ENCODE measurements at places on chromosomes 12 and 14.

DNA sequence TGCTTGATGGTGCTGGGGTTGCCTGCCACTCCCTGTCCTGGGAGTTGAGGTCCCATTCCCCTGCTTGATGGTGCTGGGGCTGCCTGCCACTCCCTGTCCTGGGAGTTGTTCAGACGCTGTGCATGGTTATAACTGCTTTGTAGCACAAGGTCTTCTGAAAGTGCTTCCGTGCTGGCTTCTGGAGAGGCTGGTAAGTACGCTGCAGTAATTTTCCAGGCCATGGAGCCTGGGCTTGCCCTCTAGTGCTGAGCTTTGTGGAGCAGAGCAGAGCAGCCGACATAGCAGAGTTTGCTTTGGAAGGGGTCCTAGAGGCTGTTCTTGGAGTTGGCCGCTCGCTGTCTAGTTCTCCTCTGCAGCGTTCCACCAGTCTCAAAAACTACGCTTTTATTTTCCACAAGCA lies 6.3 kb downstream of the B4GALNT3 start:
- no peak for DNase-seq

DNA sequence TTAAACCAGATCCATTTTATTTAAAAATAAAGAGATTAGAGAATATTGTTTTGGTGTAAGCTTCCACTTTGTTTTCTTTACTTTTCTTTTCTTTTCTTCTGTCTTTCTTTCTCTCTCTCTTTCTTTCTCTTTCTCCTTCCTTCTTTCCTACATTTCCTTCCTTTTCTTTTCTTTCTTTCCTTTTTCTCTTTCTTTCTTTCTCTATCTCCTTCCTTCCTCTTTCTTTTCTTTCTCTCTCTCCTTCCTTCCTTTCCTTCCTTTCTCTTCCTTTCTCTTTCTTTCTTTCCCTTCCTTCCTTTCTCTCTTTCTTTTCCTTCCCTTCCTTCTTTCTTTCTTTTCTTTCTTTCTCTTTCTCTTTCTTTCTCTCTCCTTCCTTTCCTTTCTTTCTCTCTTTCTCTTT lies 100.8 kb downstream of the TMTC3 start:
- DNase-seq = no peak

- no peak for DNase-seq
These were observed 377.7 kb downstream of the SLC16A7 start for GRCh38 chr12:59973515-59973914.

- DNase-seq = peak; percentile 64
These were observed 72.0 kb downstream of the FOS start for GRCh38 chr14:75350505-75351060.

GRCh38 chr12:96255077-96255476 lies 60.9 kb downstream of the ELK3 start:
- no peak for DNase-seq

GRCh38 chr12:50504798-50505674 lies at the start of gene DIP2B:
Gene DIP2B (plus strand): TSS chr12:50504985. CDS start chr12:50505141, 156 bp downstream.
- DNase-seq = peak; percentile 91

DNA sequence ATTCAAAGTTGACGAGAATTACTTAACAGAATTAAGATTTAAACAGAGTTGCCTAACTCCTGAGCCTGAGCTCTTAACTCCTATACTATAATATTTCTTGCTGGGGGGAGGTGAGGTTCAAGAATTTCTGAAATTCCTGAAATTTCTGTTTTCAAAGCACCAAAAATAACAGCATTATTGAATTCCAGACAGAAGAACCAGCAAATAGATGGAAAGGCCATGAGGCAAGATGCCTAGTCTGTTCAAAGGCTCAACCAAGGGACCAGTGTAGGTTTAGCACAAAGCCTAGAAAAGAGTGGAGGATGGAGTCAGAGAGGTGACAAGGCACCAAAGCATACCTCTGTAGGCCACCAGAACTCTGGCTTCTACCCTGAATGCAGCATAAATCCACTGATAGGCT lies 76.4 kb downstream of the PPP1R12A start:
- no peak for DNase-seq

- DNase-seq = no peak
These were observed 12.0 kb upstream of the TMTC1 start for GRCh38 chr12:29795715-29796114.

GRCh38 chr14:28571636-28572035 lies 195.0 kb upstream of the FOXG1 start:
- DNase-seq = no peak

- no peak for DNase-seq
These were observed 152.3 kb downstream of the ZNF664 start for GRCh38 chr12:124125203-124125871.

- DNase-seq = no peak
These were observed 191.5 kb upstream of the NOS1 start for GRCh38 chr12:117552971-117553370.

DNA sequence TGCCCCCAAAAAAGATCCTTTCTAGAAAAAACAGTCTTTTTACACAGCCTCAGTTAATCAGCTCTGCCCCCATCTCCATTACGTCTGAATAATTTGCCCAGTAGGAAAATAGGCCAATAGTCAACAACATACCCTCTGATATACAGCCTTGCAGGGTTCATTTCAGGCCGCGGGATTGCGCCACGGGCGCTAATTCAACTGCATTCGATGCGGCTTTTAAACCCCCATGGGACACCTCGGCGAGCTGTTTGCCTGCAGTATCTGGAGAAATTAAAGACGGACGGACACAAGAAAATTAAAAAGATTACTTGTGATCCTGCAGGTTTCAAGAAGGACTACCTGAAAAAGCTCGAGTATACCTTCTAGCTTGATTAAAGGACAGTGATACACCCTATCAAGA lies 36.1 kb downstream of the ERP29 start:
- no peak for DNase-seq

GRCh38 chr14:104284107-104284592 lies 145.8 kb downstream of the KIF26A start:
- no peak for DNase-seq

GRCh38 chr14:98997526-98998205 lies 274.3 kb downstream of the BCL11B start:
- DNase-seq = no peak

DNA sequence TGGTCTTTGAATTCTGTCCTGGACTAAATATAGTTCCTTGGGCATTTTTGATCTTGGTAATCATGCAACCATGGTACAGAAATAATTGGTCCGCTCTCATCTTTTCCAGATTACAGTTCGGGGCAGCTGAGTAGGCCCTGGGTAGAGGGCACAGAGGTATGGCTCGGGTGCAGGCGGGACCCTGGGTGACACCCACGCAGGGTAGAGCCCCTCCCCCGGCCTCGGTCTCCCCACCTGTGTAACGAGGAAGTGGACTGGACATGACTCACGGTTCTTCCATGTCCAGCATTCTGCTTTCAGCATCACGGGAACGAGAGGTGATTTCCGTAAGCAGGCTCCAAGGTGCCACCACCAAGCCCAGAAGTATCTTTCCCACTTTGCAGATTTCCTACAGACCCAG lies 91.0 kb upstream of the DIO3 start:
- DNase-seq = no peak

DNA sequence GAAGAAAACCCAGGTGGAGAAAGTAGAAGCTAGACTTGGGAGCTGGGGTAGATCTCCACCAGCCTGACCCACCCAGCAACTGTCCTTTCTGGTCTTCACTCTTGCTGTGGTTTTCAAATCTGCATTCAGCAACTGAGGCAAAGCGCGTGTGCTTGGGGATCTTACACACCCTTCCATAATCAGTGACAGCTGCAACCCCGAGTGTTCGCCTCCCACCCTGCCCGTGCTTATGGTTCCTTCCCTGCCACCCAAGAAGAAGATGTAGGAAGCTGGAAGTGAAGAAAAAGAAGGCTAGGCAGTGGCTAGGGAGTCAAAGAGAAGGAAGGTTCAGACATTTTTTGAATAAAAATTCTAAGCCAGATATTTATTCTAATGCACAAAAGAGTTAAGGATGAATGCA lies 162.6 kb upstream of the CCND2 start:
- DNase-seq = no peak

DNA sequence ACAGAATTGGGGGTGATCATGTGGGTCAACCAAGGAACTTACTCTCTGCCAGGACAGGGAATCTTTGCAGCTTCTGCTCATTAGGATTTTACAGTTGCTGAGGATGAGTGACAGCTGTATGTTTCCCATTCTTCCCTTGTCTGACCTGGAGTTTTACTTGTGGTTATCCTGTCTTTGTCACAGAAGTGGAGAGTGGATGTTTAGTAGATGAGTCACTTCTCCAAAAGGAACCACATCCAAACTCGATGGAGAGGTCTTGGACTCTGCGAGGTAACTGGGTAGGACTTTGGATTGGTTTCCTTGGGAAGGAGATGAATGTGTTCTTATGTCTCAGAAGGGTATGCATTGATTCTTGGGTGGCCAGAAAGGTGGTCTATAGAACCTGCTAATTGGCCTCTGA lies 53.8 kb upstream of the USP44 start:
- DNase-seq = no peak

GRCh38 chr12:82968631-82969367 lies 282.1 kb downstream of the TMTC2 start:
- no peak for DNase-seq

- no peak for DNase-seq
These were observed 14.4 kb downstream of the PLEKHG7 start for GRCh38 chr12:92717202-92717601.

GRCh38 chr14:100488057-100488456 lies 99.2 kb downstream of the BEGAIN start:
- no peak for DNase-seq

GRCh38 chr14:63465347-63465746 lies 77.8 kb downstream of the PPP2R5E start:
- DNase-seq = no peak

DNA sequence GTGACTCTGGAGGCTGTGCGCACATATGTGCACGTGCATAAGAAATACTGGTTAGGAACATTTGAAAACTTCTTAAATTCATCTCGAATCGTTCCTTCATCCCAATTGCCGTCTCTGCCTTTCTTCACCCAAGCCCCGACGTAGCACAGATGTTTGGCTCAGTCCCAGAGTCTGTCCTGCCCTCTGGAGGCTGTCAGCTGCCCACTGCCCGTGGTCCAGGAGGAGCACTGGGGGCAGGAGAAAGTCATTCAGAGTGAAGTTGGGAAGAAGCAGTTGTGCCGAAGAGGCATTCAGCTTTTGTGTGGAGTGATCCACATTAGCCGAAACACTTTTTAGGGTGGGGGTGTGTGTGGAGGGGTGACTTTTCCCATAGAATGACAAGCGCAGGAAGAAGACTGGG lies 124.9 kb downstream of the TSPAN9 start:
- DNase-seq = no peak

- no peak for DNase-seq
These were observed 183.8 kb downstream of the CCDC59 start for GRCh38 chr12:82174383-82174782.

DNA sequence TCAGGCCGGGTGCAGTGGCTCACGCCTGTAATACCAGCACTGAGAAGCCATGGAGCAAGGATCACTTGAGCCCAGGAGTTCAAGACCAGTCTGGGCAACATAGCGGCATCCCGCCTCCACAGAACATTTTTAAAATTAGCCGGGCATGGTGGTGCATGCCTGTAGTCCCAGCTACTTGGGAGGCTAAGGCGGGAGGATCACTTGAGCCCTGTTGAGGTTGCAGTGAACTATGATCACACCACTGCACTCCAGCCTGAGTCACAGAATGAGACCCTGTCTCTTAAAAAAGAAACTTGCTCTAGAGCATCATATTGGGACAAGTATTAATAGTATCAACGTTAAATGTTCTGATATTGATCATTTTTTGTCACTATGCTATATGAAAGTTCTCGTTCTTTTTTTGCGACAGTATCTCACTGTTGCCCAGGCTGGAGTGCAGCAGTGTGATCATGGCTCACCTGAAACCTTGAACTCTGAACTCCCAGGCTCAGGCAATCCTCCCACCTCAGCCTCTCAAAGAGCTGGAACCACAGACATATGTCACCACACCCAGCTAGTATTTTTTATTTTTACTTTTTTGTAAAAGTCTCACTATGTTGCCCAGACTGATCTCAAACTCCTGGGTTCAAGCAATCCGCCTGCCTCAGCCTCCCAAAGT lies 47.7 kb downstream of the CCDC85C start:
- no peak for DNase-seq

DNA sequence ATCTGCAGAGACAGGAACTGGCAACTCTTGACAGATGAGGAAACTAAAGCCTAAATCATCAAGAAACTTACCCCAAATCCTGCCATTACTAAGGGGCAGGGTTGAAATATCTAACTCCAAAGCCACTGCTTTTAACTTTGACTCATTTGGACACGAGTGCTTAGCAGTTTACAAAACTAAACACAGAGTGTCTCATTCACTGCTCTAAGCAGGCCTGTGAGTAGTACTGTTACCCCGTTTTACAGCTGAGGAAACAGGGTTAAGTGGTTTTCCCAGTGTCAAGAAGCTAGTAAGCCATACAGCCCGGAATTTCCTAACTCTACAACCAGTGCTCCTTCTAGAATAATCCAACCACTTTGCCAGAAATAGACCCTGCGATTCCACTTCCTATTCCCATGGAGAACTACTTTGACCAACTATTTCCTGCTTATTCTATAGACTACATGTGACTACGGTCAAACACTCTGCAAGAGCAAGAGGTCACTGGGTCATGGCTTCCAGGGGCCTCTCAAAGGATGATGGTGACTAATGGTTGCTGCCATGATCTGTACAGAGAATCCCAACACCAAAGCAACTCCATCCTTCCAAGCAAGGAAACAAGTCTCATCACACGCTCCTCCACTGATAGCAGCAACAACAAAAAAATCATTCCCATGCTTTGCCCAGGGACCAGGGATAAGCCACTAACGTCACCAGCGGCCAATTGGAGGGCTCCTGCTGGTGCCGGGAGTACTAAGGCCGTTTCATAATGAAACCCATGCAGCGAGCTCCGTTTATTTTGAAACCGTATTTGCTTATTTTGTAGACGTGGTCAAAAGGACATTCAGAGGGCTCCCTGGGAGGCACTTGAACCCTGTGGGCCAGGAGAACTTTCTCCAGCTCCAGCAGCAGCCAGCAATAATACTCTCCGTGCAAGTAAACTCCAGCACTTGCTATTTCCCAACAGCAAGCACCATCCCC lies 56.3 kb downstream of the NUAK1 start:
- DNase-seq = no peak

DNA sequence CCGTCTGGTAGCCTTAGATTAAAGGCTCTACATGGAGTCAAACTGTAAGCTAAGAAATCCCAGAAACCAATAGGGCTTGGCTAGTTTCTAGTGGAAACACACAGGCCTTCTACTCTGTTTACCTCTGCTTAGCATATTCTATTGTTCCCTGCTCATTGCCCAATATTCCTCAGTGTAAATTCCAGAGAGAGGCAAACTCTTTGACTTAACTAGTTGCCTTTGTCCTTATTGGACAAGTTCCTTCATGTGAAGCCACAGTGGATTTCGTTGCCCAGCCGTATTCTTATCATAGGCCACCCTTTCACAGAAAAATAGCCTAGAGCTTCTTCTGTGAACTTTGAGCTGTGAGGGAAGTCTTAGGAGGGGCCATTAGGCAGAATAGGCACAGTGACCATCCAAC lies 186.1 kb downstream of the PLCZ1 start:
- no peak for DNase-seq

- DNase-seq = no peak
These were observed 114.4 kb downstream of the SLC38A1 start for GRCh38 chr12:46154221-46154985.

- DNase-seq = no peak
These were observed 30.5 kb downstream of the RAB35 start for GRCh38 chr12:120085920-120086645.

GRCh38 chr14:102516531-102517391 lies 7.2 kb upstream of the ANKRD9 start:
- peak; percentile 63 for DNase-seq

- DNase-seq = peak; percentile 18
These were observed 412.3 kb downstream of the RPS29 start for GRCh38 chr14:49173765-49174373.
